ENCODE measurements at places on chromosomes 11 and 22.

- DNase-seq: no peak
These were observed 38.0 kb upstream of the ETS1 start for GRCh38 chr11:128625326-128625725.

- no peak for DNase-seq
These were observed 18.8 kb downstream of the MYEOV start for GRCh38 chr11:69312453-69313404.

DNA sequence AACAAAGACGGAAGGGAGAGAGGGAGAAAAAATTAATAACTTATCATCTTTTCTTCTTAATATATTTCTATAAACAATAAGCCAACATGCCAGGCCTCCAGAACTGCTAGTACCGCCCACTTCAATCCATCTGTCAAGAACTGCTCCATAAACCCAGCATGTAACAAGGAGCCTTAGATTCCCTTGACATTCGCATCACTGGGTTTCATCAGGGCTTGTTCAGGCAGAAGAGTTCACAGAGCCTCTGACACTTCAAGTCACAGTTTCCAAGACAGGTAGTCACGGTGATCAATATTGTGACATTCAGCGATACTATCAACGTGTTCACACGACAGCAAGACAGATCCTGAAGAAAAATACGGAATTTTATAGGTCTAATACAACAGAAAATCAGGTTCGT is 61.7 kb downstream of the LARGE2 start:
- DNase-seq: no peak

DNA sequence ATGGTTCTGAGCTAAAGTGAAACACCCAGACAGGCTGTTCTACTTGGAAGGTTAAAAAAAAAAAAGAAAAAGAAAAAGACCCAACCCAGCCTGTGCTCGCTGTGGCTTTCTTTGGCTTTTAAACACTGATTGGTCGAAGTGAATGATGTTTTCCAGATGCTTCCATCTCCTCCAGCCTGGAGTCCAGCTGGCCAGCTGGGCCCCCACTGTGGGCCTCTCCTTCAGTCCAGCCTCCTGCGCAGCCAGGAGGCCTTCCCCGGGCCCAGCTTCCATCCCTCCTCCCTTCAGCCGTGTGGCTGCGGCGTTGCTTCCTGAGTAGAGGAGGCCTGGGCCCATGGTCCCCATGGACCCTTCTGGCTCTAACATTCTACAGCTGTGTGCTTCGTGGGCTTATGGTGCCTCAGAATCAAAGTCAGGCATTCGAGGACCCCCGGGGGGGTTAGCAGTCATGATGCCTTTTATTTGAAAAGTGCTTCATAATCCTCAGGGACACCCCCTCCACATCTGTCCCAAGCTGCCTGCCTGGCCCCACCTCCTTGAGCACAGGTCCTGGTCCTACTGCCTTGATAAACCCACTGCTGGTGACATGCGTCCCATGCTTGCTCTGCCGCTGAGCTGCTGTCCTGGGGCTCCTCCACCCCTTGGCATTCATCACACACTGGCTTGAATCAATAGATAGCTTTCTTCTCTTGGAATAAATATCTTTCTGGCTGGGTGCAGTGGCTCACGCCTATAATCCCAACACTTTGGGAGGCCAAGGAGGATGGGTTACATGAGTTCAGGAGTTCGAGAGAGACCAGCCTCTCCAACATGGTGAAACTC is 42.2 kb upstream of the FBLN1 start:
- no peak for DNase-seq

DNA sequence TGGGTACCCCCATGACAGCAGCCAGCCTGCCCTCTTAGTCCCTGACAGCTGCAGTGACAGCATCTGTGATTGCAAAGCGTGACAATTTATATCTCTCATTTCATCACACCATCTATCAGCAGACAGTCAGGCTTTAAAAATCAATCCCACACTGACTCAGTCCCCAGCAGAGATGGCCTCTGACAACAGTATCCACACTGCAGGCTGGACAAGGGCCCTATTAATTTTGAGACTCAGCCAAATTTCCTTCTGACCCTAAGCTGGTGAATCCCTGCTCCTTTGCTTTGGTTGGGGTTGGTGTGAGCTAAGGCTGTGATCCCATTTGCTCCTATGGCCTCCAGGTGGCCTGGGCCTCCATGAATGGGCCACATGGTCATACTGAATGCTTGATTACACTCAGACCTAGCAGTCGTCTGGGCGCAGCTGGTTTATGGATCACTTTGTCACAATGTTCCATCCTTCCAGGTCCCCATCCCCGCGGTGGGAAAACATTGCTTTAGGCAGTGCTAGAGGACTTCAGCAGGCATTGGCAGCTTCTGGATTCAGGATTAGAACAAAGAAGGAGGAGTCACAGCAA is 68.2 kb upstream of the B3GAT1 start:
- no peak for DNase-seq

GRCh38 chr22:41687901-41688364 is 734 bp downstream of the SNU13 start:
- DNase-seq: no peak

GRCh38 chr11:18727479-18728236 is 1.7 kb upstream of the IGSF22 start:
- DNase-seq: no peak

All from cortex of kidney (tissue), 1 donor.